ENCODE measurements at places on chromosomes 3 and 15.

GRCh38 chr15:67587331-67587730 is 44.8 kb downstream of the MAP2K5 start:
- no peak for DNase-seq

DNA sequence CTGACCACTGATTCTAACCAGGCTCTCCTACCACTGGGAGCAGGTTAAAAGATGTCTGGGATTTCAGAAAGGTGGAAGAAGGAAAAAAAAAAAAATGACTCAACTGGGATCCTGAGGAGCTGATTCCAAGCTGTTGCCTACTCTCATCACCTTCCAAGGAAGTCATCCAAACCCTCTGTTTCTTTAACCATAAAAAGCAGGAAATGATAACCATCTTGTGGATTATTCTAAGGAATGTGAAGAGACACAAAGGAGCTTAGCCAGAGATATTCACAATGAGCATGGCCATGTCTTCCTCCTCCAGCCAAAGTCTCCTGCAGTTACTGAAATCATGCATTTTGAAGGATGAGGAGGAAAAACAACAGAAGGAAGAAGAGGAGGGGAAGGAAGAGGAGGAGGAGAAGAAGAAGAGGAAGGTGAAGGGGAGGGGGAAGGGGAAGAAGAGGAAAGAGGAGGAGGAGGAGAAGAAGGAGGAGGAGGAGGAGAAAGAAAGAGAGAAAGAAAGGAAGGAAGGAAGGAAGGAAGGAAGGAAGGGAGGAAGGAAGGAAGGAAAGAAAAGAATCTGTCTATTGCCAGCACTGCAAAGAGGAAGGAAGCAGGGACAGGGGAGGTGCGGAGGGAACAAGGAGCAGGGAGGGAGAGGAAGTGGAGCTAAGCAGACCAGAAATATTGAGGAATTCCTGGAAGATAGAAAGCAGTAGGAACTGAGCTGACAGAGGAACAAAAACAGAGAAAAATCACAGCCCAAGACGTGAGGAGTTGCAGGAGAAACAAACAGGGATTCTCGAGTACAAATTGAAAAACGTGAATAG is 229.2 kb downstream of the UACA start:
- no peak for DNase-seq

GRCh38 chr3:134622806-134623365 is 27.9 kb downstream of the KY start:
- DNase-seq: no peak

- no peak for DNase-seq
Observed at GRCh38 chr3:123305192-123305591, 103.4 kb downstream of the SEC22A start.

DNA sequence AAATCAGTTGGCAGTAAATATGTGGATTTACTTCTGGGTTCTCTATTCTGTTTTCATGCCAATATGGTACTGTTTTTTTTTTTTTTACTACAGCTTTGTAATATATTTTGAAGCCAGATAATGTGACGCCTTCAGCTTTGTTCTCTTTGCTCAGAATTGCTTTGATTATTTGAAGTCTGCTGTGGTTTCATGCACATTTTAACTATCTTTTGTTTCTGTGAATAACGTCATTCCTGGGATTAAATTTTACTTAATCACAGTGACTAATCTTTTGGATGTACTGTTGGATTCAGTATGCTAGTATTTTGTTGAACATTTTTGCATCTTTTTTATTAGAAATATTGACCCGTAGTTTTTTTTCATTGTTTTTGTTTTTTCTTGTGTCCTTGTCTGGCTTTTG is 576.5 kb downstream of the ZNF385D start:
- no peak for DNase-seq

All from DMS153 (cell line).